ENCODE measurements at places on chromosomes 5 and 9. TPM values are rescaled to one million over a fixed set of nuclear protein-coding genes. Genes with fewer than 3 reads are reported as not detected.
A peak's percentile ranks its signal among the peaks of the same experiment; 100 is the strongest.

GRCh38 chr9:110126986-110127864 is 80.7 kb downstream of the C9orf152 start:
- no peak for DNase-seq

- no peak for DNase-seq
Observed at GRCh38 chr5:177128551-177128981, 5.0 kb upstream of the NSD1 start.

GRCh38 chr9:122656378-122656777 is 1.0 kb downstream of the OR1B1 start:
- DNase-seq: no peak

GRCh38 chr5:150168864-150169263 is 2.3 kb downstream of the CDX1 start:
- DNase-seq: no peak

GRCh38 chr5:126865299-126865698 is 88.4 kb downstream of the LMNB1 start:
- no peak for DNase-seq

- DNase-seq: peak; percentile 32
Observed at GRCh38 chr5:141476132-141476911, 556 bp downstream of the PCDHGC3 start.

DNA sequence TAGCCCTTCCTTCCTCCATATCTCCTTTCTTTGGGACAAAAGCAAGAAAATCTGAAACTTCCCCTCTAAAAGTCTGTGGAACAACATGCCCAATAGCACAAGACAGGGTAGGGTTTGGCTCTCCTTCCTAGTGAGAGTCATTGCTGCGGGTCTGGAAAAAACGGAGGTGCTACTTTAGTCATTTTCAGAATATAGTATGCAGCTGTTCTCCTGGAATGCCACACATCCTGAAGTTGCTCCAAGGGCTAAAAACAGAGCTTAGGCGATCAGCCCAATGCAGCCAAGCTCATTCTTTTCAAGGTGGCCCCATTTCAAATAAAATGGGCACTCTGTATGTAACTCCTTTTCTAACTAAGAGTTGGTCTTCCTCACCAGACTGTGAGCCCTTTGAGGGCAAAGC is 39.5 kb upstream of the MYOT start:
- no peak for DNase-seq

- no peak for DNase-seq
Observed at GRCh38 chr5:119063579-119064379, 7.1 kb upstream of the DMXL1 start.

DNA sequence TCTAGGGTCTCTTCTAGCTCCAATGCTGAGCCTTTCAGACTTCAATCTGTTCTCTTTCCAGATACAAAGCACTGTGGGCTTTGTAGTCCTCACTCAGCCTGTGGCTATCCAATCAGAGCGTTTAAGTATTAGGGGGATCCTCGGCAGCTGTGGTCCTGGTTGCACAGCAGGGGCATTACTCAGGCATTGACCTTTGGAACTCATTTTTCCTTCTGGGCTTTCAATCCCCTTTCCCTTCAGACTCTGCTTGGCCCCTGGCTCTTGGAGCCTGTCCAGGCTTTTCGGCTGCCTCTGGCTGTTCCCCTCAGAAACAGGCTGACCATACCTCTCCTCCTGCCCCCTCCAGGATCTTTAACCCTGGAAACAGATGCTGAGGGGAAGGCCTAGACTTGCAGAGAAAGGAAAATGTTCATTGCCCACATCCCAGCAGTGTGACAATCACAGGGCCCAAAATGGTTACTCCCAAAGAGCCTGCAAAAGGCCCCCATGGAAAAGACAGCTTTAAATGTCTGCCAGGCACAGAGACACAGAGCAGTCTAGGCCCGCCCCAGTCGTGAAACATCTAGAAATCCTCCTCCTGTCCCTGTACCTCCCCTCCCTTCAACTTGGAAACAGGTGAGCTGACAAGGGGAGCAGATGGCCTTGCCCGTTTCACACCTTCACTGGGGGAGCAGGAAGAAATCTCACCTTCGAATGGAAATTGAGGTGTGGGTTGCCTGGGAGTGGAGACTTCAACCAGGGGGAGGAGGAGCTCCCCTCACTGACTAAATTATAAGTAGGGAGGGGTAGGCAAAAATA is 13.7 kb downstream of the C1QTNF2 start:
- DNase-seq: no peak

DNA sequence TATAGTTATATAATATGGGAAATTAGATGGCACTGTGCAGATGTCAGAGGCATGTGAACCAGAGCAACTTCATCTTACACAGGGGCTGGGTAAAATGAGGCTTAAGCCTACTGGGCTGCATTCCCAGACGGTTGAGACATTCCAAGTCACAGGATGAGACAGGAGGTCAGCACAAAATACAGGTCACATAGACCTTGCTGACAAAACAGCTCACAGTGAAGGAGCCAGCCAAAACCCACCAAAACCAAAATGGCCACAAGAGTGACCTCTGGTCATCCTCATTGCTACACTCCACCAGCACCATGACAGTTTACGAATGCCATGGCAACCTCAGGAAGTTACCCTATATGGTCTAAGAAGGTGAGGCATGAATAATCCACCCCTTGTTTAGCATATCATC is 479.4 kb downstream of the TLR4 start:
- peak; percentile 9 for DNase-seq

DNA sequence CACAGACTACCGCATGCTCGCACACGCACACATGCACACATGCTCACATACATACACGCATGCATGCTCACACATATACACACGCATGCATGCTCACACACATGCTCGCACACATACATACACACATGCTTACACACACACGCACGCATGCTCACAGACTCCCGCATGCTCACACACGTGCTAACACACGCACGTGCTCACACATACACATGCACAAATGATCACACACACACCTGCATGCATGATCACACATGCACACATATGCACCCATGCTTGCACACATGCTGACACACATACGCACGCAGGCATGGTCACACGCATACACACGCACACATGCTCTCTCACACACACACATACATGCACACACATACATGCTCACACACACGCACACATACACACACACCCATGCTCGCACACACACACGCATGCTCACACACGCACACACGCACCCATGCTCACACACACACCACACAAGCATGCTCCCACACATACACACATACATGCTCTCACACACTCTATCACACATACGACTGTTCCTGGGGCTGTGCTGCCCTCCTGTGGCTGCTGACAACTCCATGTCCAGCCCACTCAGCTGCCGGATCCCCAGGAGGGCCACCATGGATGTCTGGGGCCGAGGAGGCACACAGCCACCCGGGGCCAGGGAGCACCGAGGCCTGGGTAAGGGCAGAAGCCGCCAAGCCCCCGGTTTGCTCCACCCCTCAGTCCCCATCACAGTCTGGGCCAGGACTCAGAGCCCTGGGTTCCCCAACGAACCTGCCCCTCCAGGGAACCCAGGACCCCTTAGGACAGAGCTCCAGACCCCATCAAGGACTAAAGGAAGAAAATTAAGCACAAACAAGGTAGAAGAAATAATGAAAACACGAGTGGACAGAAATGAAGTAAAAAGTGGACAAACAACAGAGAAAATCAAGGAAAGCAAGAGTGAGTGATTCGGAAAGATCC is 31.4 kb upstream of the EGFL7 start:
- no peak for DNase-seq

DNA sequence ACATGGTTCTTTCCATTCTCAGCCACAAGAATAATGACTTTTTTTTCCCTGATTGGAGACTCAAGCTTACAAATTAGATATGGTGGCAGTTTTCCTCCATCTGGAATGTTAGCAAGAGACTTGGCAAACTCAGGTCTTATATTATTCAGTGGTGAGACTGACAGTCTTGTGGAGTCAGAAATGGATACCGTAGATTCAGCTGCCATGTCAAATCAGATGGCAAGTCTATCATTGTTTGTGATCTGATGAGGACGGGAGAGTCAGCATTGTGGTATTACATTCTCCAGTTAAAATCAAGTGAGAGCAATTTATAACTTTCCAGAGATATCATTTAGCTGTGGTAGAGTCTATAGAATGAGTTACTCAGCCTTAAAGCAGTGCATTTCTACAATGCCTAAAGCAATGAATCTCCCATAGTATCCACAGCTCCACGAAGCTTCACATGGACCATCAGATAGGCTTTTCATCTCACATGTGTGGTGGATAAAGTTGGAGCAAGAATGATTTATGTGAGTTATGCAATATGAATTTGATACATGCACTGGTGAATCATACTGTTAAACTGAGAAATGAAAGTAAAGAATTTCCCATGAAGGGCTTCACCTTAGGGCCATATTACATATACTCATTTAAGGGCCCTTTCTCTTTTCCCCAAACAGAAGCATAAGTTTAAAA is 430.6 kb downstream of the ZNF608 start:
- no peak for DNase-seq

DNA sequence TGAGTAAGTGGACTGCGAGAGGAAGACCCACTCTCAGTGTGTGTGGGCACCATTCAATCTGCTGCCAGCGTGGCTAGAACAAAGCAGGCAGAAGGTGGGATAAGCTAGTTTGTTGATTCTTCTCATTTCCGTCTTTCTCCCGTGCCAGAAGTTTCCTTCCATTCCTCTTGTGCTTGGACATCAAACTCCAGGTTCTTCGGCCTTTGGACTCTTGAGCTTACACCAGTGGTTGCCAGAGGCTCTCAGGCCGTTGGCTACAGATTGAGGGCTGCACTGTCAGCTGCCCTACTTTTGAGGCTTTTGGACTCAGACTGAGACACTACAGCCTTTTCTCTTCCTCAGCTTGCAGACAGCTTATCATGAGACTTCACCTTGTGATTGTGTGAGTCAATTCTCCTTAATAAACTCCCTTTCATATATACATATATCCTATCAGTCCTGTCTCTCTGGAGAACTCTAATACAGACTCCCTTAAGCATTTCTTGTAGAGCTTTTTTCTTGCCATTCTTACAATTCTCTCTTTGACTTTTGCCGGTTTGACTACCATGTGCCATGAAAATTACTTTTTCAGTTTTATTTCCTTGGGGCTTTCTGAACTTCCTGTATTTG is 494.9 kb downstream of the PRR16 start:
- DNase-seq: no peak

DNA sequence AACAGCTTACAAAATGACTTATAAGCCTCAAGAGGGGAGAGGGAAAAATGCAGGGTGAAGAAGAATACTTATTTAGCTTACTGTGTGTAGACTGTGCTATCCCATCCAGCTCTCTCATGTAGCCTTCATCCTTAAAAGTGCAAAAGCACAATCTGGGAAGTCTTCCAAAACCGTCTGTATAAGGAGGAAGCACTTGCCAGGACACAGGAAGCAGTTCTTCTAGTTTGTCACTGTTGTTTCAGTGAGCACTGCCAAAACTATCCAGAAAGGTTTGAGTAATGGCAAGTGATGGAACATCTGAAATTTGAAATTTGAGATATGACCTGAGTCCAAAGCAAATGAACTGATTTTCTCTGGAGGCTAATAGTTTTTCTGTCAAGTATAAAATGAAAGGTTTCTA is 140.8 kb upstream of the ISL1 start:
- no peak for DNase-seq

DNA sequence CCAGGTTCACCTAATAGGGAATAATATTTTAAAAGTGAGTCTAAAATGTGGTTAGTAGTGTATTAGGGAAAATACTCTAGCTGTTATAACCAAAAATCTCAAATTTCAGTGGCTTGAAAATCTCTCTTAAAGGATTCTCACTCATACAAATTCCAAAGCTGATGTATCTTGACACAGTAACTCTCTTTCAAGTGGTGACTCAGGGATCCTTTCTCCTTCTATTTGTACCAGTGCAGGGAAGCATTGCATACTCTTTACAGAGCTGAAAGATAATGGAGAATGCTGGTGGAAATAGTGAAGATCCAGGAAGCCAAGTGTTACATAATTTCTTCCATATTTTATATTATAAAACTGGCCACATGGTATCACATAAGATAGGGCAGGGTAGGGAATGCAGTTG is 560.2 kb upstream of the CDH9 start:
- DNase-seq: no peak

GRCh38 chr5:154312576-154312975 is 122.0 kb downstream of the GALNT10 start:
- no peak for DNase-seq

- no peak for DNase-seq
Observed at GRCh38 chr9:113807173-113808061, 68.7 kb upstream of the ZNF618 start.

- DNase-seq: no peak
Observed at GRCh38 chr9:4463824-4464223, 26.4 kb upstream of the SLC1A1 start.

DNA sequence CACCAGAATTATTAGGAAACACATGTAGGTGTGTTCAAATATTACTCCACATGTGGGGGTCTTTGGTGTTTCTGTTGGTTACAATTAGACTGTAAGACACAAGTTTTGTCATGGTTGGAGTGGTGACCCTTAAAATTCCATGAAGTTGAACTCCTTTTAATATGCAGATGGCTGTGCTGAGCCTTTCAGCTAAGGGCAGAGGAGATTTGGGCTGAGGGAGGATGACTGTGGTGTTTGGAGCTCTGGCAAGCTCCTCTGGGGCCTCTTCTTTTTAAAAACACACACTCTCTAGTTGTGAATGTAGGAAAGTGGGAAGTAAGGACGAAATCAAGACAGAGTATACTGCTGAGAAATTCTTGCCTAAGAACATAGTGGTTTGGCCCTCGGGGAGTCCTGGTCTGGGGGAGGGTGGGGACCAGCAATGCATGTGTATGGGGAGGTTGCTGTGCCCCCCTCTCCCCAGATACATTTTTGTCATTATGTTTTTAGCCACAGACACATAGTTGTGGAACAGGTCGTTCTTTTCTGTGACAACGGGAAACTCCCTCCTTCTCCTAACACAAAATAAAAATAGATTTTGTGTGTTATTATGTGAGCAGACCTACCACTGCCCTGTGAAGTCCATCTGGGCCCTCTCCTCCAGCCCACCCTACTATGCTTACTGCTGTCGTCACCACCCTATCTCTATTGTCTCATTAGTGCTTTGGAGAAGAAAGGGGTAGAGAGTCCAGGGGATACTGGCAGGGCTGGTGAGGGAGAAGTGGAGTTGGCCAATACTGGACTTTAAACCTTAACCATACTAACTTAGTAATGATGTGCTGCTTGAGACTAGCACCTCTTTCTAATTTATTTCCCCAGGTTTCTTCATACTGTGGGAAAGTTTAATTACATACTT is 10.0 kb downstream of the SMARCA2 start:
- DNase-seq: no peak

GRCh38 chr5:322281-322941 is 897 bp downstream of the AHRR start:
- DNase-seq: no peak

DNA sequence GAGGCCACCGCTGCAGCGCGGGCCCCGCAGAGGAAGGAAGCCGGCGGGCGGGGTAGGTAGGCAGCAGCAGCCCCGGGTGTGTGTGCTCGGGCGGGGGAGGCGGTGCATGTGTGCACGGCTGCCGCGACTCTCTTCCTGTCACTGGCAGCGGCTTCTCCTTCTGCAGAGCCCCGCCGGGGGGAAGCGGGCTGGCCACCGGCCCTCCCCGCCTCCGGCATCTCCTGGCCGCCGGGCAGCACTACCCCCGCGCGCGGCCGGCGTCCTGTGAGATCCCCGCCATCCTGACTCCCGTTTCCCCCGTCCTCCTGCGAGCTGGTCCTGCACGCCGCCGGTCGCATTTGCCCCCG is 315 bp downstream of the PIK3R1 start:
- DNase-seq: no peak

GRCh38 chr9:81650586-81651515 is 38.5 kb downstream of the TLE1 start:
- DNase-seq: no peak

Gene FANCG
- 60.3 TPM for total RNA-seq

Gene CSF1R
- total RNA-seq: not detected

Gene SPATA31C2
- total RNA-seq: not detected

Gene DMRTA1
- total RNA-seq: 0.14 TPM
